Breast epithelium (tissue), 4 donors: ENCODE measurements at places on chromosomes 13 and 19.

DNA sequence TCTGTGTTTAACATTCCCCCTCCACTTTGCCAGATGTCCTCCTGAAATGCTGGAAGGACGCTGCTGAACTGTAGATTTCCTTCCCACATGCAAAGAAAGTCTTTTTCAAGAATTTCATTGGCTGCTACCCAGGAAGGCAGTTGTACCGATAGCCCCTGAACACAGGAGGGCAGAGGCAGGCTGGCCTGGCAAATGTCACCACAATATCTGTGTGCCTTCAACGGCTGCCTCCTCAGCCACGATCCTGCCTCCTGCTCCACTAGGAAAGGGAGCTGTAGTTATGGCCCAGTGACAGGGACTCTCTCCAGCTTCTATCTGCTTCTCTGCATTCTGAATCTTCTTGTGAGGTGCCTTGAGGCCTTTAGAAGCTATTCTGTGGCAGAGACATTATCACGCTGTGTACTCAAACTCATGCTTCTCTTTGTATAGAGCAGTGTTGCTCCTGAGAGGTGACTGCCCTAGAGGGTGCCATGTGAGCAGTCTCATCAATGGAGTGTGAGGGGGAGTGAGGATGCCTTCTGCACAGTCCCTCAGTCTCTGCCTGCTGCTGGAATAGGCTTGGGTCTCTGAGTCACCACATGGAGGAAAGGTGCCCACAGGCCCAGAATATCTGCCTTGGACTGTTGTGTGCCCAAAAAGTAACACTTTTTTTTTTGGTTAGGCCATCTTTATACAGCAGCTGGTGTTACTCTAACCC is 279.8 kb downstream of the DNAJC15 start:
- H3K36me3 ChIP-seq: no peaks in the 10 kb centered on the region
- H3K27ac ChIP-seq: peak overlapping the region; percentile 29
- no peaks in the 10 kb centered on the region for H3K27me3 ChIP-seq

DNA sequence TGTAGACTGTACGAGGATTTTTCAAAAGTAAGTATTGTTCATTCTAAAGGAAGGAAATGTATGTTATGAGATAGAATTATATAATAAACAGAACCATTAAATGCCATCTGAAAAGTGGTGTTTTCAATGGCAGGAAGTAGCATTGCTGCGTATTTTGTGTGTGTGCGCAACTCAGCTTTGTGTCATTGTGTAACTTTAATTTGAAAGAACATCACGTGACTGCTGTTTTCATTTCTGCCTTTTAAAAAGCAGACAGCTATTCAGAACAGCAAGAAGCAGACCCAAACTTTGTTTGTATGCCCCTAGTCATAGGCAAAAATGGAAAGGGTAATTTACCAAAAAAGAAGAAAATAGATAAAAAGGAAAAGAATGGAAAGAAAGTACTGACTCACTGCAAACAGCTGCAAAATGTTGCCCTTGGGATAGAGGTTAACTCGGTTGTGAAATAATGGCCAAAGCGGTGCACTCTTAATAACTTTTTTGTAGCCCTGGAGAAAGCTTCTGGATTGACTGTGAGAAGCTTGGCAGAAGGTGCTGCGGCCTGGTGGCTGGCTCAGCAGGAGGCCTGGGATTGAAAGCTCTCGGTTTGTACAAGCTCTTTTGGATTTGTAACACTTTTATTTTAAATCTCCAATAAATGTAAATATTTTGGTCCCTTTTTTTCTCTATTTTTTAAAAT is 97.3 kb downstream of the GGACT start:
- H3K4me1 ChIP-seq: no peaks in the 10 kb centered on the region
- no peaks in the 10 kb centered on the region for H3K27me3 ChIP-seq
- DNase-seq: no peak
- no peak overlapping the region for H3K4me3 ChIP-seq
- H3K27ac ChIP-seq: peak overlapping the region; percentile 44

- no peaks in the 10 kb centered on the region for H3K4me1 ChIP-seq
- H3K27me3 ChIP-seq: no peaks in the 10 kb centered on the region
- no peak for DNase-seq
These were observed 7.4 kb upstream of the RXFP2 start for GRCh38 chr13:31731921-31732320.

DNA sequence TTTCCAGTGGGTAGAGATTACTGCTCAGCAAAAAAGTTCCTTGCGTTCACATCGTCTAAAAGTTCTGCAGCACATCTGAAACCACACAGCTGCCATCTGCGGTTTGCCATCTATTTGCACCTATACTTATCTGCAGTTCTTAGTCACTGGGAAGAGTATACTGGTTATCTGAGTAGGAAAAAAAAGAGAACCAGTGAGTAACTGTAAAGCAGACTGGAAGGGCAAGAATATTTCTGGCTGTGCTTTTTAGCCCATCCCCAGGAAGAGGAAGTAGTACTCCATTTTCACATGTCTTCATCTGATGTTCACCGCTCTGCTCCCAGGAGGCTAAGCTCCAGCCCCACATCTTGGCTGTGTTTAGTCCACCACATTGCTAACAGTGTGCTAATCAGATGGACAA is 35.6 kb downstream of the EFNB2 start:
- H3K27me3 ChIP-seq: no peaks in the 10 kb centered on the region
- H3K4me3 ChIP-seq: no peak overlapping the region
- no peaks in the 10 kb centered on the region for H3K4me1 ChIP-seq
- no peaks in the 10 kb centered on the region for H3K36me3 ChIP-seq
- no peak for DNase-seq

DNA sequence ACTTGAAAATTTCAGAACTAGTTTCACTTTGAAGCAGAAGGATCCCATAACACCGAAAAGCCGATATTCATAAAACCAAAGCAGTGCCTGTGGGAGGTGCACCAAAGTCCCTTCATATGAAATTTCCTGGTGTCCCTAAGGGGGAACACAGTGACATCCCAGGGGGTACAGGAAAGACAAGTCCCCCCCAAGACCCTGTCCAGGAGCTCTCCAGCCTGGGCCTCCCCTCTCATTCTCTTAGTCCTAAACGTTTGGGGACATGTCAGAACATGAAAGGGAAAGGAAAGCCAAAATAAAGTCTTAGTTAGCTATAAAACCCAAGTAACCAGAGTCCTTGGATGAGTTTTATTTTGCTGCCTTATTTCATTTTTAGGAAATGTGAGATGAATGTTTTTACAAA is 56.6 kb downstream of the MRPL57 start:
- H3K4me1 ChIP-seq: no peaks in the 10 kb centered on the region
- H3K4me3 ChIP-seq: peak overlapping the region; percentile 32
- no peak for DNase-seq
- H3K27me3 ChIP-seq: no peaks in the 10 kb centered on the region
- no peaks in the 10 kb centered on the region for H3K36me3 ChIP-seq
